ENCODE measurements at places on chromosomes 2 and 18.

DNA sequence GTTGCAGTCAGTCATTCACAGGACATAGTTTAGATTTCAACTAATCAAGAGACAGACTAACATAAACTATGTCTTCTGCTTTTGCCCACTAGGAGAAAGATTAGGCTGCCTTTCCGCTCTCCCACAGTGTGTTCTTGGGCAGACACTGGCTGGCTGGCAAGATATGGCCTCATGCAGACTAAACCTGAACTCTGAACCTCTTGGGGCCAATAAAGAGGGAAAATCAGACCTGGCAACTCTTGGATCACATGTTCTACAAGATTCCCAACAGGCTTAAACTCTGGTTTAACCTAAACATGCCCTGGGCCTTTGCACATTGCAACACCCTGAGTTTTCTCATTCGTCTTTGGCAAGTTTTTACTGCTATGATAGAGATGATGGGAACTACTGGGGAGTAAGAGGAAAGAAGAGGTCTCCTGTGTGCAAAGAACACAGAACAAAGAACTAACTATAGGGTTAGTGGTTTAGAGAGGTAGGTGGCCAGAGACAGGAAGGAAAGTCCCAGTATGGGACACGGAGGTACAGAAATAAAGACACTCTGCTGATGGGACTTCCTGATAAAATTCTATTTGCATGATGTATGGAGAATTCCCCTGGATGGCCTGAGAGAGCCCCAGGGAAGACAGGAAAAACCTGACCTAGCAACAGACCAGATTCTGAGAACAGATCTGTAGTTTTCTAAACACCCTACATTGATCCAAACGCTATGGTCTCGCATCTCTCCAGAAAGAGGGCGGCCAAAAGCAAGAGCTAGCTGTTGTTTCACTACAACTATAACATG is 2.0 kb upstream of the ATRAID start:
- no peak for DNase-seq

- DNase-seq: no peak
Measured at GRCh38 chr2:101265893-101266499, 13.3 kb downstream of the CNOT11 start.

- DNase-seq: peak; percentile 23
Measured at GRCh38 chr2:207933396-207934065, 91.8 kb downstream of the PLEKHM3 start.

DNA sequence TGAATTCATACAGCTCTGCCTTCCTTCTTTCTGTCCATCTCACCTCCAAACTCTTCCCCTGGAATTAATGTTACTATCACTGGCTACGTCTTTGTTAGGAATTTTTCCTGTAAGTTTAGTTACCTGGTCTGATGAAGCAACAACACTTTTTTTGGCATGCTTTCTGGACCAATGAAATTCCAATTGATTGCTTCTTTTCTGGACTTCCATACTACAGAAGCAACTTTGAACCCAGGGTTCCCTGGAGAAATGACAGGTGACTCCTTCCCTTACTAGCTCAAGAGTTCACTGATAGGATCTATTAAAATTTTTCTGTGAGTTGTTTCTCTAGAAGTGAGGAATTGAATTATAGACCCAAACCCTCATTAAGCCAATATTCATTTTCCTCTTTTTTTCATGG is 41.4 kb upstream of the STPG4 start:
- no peak for DNase-seq

DNA sequence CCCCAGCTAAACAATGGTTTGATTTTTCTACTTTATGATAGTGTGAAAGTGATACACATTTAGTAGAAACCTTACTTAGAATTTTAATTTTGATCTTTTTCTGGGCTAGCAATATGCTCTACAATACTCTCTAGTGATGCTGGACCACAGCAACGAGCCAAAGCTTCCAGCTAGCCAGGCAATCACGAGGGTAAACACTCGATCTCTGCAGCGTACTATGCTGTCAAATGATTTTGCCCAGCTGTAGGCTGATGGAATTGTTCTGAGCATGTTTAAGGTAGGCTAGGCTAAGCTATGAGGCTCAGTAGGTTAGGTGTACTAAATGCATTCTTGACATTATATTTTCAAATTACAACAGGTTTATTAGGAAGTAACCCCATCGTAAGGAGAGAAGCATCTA is 207.5 kb downstream of the LRRTM4 start:
- DNase-seq: peak; percentile 31

GRCh38 chr2:27776097-27776496 is 4.6 kb downstream of the MRPL33 start:
- DNase-seq: no peak

- no peak for DNase-seq
Measured at GRCh38 chr2:161417438-161418274, 1.6 kb downstream of the TBR1 start.

DNA sequence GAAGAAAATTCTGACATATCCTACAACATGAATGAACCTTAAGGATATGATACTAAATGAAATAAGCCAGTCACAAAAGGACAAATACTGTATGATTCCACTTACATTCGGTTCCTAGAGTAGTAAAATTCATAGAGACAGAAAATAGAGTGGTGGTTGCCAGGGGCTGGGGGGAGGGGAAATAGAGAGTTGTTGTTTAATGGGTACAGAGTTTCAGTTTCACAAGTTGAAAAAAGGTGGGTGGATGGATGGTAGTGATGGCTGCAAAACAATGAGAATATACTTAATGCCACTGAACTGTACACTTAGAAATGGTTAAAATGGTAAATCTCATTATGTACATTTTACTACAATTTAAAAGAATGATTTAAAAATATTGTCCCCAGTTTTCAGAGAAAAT is 53.3 kb upstream of the NFU1 start:
- DNase-seq: no peak

DNA sequence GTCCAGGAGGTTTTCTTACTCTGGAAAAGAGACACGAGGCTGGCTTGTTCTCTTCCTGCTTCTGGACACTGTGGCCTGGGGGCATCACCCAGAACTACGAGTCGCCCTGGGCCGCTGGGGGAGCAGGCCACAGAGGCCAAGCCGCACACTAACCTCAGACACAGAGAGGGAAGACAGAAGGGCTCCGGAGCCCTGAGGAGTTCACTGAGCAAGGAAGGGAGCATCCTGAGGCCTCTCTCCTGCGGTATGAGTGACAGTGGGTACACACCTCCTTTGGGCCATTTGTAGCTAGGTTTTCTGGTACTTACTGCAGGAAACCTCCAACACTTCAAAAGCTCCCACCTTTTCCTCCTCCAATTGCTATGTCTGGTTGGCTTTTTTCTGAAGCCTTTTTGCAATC is 494.1 kb downstream of the DLGAP1 start:
- no peak for DNase-seq

DNA sequence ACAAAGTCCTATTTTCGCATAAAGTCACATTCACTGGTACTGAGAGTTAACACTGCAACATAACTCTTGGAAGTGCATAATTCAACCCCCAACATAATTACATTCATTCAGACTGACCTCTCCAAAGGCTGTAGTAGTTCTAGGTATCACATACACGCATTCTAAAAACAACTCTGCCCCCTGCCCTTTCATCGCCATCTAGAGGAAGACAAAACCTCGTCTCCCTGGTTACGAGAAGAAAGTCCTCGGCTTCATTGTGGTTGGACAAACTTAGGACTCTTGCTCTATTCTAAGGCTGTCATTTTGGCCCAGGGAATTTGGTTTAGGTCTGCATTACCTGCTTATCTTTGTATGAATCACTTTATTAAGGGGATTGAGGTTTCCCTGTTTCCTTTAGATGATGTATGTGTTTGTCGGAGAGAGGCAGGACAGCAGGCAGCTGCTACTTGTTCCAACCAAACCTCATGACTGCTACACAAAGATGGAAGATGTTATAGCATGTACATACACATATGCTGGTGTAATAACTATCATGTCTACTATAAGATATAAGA is 215.4 kb upstream of the NRXN1 start:
- no peak for DNase-seq

- no peak for DNase-seq
Measured at GRCh38 chr2:8132879-8133278, 549.0 kb upstream of the ID2 start.

GRCh38 chr2:21821672-21822227 is 698.0 kb downstream of the TDRD15 start:
- DNase-seq: no peak

DNA sequence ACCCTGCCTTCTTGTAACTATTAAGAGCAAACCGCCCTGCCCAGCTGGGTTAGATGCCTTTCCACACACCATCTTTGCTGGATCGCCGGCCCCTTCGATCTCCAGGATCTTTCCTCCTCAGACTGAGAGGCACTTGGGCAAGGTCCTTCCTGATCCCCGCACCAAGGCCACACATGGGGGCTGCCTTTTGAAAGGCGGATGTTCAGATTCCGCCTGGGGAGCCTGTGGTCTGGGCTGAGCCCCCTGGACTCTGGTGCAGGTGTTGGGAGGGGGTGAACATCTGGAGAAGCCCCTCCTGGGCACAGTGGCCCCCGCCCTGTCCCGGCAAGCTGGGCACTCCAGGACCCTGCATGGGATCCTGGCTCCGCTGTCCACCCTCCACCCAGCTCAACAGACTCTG is 135.4 kb upstream of the HDAC4 start:
- no peak for DNase-seq

DNA sequence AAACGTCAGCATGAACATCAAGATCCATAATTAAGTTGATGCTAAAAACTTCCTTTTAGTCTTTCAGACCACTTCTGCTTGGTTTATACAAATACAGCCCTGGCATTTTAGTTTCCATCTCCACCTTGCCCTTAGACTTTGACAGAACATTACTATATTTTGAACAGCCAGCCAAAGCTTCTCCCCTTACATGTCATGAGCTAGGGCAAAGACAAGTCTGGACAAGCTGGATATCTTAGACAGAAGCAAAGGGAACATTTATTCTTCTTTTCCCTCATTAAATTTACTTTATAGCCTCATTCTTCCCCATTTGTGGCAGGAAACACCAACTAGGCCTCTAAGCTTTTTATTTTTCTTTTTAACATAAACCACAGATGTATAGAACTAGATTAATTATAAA is 403.3 kb downstream of the SUCLG1 start:
- no peak for DNase-seq

DNA sequence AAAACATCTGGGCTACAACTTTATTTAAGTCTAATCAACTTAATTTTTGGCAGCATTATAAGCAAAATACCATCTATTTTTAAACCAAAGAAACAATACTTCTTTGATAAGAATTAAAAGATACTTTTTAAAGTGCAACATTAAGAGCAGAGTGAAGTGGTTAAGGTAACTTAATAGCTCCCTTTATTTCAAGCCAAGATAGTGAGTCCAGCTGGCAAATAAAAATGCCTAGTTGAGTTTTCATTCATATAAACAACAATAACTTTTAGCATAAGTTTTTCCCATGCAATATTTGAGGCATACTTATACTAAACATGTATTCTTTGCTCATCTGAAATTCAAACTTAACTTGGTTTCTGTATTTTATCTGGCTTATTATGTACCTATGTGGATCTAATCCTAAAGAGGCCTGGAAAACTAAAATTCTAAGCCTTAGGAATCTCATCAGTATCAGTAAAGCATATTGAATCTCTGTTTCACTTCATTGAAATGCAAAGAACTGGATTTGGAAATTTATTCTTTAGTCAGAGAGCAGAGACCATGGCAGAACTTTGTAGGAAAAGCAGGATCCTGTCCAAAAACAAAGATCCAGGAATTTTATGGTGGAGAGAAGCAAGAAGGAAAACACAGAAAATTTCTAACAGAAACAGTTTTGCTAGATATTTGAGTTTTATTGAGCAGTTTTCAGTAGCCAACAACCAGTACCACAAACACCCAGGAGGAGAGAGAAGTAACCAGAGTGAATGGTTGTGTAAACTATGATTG is 95.9 kb downstream of the COL3A1 start:
- DNase-seq: no peak

Data from pons (tissue), 1 donor.